ENCODE measurements at places on chromosomes 7 and 10.

GRCh38 chr7:29637374-29637773, 73.7 kb downstream of the PRR15 start:
- DNase-seq, result no peak

DNA sequence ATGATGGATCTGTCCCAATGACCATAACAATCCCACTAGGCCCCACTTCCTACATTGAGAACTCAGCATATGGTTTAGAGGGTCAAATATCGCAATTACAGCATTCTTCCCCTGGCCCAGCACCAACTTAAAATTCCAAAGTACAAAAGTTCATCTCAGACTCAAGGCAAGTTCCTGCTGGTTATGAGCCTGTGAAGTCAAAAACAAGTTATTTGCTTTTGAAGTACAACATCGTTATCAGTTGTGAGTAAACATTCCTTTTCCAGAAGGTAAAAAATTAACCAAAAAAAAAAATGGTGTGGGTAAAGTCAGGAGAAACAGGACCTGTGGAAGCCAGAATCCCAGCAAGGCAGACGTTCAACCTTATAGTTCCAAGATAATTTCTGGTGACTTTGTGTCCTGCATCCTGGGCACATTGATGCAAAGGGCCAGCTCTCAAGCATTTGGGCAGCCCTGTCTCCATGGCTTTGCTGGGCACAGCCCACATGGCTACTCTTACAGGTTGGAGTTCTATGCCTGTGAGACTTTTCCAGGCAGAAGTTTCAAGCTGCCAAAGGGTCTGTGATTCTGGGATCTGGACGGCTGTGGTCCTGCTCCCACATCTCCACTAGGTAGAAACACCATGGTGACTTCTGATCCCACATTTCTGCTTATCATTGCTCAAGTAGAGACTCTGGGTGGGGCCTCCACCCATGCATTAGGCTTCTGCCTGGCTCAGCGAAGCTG, 37.5 kb downstream of the AKR1C8 start:
- no peak for DNase-seq

GRCh38 chr10:33334153-33334804, at the start of gene NRP1:
NRP1 (minus strand) TSS chr10:33334667; CDS start chr10:33334382, 285 bp downstream.
- no peak for DNase-seq

GRCh38 chr7:55594414-55594813, 22.1 kb upstream of the VOPP1 start:
- DNase-seq, result no peak

DNA sequence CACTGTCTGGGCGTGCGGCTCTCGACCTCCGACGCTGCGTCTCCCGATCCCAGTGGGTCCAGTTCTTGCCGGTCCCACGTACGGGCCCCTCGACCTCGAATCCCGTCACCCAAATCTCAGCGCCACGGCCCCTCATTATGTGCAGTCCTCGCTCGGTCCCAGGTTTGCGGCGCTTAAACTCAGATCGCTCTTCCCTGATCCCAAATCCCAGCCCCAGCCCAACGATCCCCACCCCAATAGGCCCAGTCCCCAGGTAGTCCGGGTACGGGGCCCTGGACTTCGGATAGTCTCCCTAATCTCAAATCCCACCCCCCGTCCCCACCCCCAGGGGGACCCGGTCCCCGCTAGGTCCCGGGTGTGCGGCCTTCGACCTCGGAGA, 666 bp downstream of the HNRNPF start:
- DNase-seq, result no peak

GRCh38 chr10:62972103-62972502, 155.9 kb upstream of the EGR2 start:
- DNase-seq, result peak; percentile 50

DNA sequence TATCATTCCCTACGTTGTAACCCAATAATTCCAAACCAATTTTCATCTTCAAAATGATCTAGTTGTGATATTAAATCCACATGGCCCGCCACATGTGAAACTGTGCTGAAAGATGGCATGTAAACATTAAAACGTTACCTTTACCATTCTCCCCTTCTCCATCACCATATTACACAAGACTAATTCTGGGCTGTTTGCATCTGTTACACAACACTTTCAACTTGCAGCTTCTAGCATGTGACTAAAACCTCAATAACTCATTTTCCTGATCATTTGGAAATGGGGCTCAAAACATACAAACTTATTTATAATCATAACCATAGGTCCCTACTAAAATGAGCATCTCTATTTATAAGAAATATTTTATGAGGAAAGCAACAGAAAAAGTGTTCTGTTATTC, 4.7 kb downstream of the MTERF1 start:
- no peak for DNase-seq

DNA sequence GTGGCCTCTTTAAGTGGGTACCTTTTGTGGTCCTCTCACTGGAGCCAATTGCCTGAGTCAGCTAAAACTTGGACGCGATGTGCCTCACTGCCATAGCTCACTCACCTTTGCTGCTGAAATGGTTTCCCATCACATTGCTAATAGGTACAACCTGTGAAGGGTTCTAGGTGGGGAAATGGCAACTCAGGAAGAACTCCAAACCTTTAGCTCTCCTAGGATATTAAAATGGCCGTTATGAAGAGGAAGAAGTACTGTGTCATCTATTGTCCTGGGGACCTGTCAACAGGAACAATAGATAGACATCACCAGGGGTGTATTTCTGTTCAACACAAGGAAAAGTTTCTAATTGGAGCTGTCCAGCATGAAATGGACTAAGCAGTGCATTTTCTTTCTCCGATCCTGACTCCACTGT, 1.2 kb upstream of the ZNF655 start:
- no peak for DNase-seq

DNA sequence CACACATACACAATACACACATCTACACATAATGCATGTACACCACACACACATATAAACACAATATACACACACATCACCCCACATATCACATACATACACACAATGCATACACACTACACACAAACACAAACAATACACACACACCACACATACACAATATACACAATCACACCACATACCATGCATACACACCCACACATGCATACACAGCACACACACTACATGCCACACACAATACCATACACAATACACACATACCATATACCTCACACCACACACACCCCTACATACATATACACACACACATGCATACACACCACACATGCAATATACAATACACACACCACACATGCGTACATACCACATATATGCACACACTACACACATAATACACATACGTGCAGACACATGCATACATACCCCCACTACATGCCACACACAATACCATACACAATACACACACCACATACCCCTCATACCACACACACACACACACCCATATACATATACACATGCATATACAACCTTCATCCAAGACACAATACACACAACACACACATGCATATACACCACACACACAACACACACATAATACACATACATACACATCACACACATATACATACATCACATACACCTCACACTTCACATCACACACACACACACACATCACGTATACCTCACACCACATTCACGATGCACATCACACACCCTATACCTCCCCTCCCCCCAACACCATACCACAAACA, 34.0 kb downstream of the PSMC2 start:
- no peak for DNase-seq

- no peak for DNase-seq
Measured at GRCh38 chr10:4588824-4589223, 237.2 kb upstream of the AKR1E2 start.

GRCh38 chr7:142438235-142438922, 180.5 kb upstream of the PRSS58 start:
- DNase-seq, result no peak

GRCh38 chr10:30047924-30048531, 11.4 kb downstream of the JCAD start:
- DNase-seq, result no peak

DNA sequence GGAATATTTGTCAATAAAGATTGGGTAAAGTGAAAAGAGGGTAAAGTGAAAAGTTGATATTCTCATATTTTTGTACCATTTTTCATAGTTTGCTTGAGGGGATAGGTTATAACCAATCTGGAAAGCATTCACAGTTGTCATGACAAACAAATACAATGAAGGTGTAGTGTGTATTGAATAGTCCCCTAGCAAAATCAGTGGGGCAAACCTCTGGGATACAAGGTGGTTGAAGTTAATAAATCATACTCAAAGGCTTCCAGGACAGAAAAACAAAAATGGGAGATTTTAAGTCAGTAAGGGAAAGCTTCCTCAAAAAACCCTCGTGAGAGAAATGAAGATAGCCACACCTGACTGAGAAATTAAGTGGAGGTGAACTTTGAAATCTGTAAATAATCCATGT, 39.4 kb downstream of the PHTF2 start:
- no peak for DNase-seq

DNA sequence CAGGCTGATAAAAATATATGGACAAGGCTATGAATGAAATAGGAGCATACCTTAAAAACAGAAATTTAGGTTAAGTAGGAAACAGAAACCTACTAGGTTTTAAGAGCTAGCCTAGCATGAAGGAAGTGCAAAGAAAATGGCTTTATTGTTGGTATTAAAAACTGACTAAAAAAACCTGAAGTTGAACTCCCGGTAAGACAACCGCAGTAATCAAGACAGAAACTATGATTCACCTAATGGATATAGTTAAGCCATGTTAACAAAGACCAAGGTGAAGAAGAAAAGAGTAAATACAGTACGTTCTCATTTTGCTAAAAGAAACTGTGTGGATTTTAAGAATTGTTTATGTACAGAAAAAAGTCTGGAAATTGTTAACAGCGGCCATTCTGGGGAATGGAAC, 2.5 kb downstream of the RTKN2 start:
- no peak for DNase-seq

GRCh38 chr7:38215115-38215514, 37.1 kb downstream of the STARD3NL start:
- DNase-seq, result no peak

- DNase-seq, result no peak
Measured at GRCh38 chr10:13213163-13213562, 21.0 kb downstream of the UCMA start.

Data from stromal cell of bone marrow (primary cell).